Osteoblast (primary cell): ENCODE measurements at places on chromosomes 3 and 15.

- DNase-seq = no peak
Observed at GRCh38 chr3:99842826-99843589, 25.3 kb downstream of the CMSS1 start.

- no peak for DNase-seq
Observed at GRCh38 chr3:166444336-166444735, 607.1 kb upstream of the BCHE start.

GRCh38 chr15:78422571-78423340 lies 15.3 kb upstream of the IREB2 start:
- DNase-seq = no peak

DNA sequence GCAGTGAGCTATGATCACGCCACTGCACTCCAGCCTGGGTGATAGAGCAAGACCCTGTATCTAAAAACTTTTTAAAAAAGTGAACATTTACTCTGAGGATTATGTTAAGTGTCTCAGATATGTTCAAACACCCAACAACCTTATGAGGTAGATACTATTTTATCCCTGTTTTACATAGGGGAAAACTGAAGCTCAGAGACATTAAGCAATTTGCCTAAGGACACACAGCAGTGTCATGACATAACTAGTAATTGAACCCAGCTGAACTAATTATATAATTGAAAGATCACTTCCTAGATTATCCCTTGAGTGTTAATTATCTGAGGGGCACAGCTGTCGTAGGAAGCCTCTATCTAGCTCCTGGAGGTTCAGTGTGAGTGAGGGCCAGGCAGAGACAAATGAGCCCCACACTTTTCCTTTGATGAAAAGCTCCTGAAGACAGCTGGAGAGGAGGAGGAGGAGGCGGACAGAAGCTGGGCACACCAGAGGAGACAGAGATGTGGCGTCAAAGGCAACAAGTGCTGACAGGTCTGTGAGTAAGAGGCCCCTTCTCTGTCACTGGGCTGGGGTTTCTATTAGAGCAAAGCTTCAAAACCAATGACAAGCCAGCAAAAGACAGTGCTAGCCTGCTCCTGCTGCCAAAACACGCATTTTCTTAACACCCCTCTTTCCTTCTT lies 20.5 kb downstream of the TRH start:
- no peak for DNase-seq

- peak; percentile 43 for DNase-seq
Observed at GRCh38 chr3:195103623-195104022, 167.3 kb downstream of the XXYLT1 start.

GRCh38 chr3:131353986-131354385 lies 27.6 kb upstream of the NUDT16 start:
- no peak for DNase-seq

GRCh38 chr3:137946356-137946973 lies 63.5 kb upstream of the CLDN18 start:
- no peak for DNase-seq

- no peak for DNase-seq
Observed at GRCh38 chr3:119368298-119368697, 74.1 kb downstream of the ARHGAP31 start.

GRCh38 chr3:10738688-10739372 lies 77.2 kb upstream of the SLC6A11 start:
- peak; percentile 93 for DNase-seq

DNA sequence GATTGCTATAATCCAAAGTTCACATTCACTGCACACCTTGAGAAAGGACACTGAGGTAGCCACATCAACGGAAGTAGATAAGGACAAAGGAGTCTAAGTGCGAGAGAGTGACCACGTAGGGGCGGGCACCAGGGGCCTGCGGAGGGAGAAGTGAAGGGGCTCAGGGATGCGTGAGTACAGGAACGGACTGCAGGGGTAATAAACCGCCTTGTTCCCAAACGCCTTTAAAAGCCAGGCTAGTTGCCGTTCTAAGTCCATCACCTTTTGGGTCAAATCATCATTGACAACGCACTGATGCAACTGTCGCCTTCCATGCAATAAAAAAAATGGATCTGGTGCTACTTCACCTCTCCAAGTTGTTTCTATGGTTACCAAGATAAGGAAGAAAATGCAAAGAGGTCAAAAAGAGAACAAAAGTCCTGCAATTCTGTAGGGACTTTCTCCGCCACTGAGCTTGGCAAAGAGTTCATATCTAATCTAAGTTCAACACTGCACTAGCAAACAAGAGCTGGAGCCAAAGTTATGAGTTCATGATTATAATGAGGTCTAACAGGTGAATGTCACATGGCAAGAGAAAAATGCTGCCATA lies 32.6 kb upstream of the ATP11B start:
- DNase-seq = peak; percentile 26

- peak; percentile 22 for DNase-seq
Observed at GRCh38 chr3:151133917-151134450, 48.5 kb downstream of the MED12L start.

DNA sequence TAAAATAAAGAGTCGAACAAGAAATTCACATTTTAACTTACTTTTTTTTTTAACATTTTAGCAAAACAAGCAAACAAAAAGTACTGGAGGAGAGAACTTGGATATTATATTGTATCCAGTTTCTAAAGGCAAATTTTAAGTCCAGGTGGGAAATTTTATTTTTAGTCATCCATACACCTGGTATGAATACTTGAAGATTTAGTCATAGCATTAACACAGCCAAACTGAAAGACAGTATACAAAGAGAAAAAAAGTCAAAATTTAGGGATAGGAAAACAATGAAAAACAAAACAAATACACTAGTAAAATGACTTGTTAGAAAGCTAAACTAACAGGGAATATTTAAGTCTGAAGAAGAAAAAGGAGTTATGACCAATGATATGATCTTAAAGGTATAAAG lies 69.1 kb downstream of the PROS1 start:
- DNase-seq = no peak

DNA sequence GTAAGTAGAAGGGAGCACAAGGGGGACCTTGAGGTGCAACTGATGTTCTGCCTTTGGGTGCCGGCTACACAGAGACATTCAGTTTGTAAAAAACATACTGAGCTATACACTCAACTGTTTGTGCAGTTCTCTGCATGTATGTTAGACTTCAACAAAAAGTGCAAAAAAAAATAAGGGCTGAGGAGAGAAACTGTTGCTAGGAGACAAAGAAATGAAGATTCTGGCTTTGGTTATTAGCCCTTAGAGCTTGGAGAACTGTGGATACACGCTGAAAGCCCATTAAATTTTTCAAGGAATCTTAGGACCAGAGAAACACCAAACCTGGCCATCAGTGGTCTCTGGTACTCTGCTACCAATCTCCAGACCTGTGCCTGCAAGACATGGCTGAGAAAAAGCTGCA lies 207.6 kb upstream of the NSMCE3 start:
- no peak for DNase-seq

GRCh38 chr15:67013696-67014095 lies 51.7 kb upstream of the SMAD3 start:
- peak; percentile 87 for DNase-seq

DNA sequence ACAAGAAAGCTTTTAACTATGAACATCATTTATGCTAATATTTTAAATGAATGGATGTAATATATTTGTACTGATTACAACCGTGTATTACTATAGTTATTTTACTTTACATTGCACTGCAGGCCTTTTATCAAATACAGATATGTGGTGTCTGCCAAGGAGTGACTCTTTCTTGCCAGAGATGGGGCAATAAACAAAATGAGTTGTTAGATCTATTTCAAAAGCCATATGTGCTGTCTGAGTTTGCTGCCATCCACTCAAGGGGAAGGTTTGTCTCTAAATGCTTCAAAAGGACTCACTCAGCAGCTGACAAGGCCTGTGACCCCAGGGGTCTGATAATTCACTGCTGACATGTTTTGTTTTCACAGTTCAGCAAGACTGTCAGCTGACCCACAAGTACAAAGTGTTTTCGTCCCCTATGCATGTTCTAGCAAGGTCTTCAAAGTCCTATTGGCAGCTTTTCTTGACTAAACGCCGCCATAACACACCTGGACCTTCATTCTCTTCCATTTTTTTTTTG lies 41.3 kb upstream of the ZBED2 start:
- DNase-seq = no peak

DNA sequence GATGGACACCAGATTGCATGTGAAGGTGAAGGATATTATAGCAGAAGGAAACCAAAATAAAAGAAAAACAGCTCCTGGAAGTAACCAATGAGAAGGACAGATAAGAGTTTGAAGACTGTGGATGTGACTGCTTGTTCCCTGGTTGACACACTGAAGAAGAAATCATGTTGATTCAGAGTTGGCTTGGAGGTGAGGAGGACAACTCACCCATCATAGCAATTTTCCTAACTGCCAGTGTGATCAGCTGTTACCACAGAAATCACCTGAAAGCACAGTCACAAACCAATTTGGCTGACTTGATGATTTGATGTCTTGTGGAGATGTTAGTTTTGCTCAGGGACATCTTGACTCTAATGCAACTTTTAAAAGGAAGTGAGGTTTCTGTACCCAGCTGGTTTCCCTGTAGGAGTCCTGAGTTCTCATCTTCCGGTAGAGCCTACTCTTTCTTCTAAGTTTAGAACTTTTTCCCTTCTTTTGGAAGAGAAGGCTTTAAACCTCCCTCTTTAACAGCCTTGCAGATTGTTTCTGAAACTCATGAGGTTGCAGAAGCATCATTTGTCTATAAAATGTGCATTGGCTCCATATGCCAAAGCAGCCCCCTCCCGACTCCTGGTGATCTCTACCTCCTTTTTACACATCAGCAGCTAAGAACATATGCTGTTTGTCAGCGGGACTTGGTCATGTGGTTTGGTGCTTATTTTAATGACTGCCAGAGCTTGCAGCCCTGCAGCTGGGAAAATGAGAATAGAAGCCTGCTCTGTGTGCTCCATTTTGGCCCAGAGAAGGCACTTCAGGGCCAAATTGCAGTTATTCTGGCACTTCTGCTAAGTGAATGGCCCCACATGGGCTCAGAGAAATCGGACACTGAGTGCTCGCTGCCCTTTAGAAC lies 10.3 kb downstream of the ATG7 start:
- DNase-seq = peak; percentile 9

GRCh38 chr3:37068031-37068430 lies 74.7 kb downstream of the MLH1 start:
- DNase-seq = no peak

GRCh38 chr15:78100886-78101285 lies 8.5 kb downstream of the SH2D7 start:
- no peak for DNase-seq

DNA sequence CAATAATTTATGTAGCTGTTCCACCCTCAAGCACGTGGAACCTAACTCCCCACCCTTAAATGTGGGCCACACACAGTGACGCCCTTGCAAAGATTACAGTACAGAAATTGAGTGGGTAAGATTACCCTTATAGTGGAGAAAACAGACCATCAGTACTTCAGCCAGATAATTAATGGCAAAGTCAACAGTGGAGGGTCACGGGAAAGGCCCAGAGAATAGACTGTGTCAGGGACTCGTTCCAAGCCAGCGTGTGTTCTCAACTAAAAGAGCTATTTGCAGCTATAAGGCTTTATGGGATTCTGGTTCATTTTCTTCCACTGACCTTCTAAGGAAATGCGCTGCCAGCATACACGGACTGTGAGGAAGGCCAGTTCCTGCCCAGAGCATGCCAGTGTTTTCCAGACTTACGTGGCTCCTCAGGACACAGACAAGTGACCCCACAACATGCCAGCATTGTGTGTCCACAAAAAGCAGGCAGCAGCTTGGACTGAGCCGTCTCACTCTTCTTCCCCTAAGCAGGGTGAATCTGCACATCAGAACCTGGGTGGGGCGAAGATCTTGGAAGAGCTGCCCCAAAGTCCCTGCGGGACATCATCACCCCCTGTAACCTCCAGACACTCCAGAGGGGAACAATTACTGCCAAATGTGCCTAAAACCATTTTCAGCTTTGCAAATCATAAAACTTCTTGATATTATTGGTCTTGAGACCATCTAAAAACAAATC lies 428.5 kb downstream of the OCA2 start:
- no peak for DNase-seq

DNA sequence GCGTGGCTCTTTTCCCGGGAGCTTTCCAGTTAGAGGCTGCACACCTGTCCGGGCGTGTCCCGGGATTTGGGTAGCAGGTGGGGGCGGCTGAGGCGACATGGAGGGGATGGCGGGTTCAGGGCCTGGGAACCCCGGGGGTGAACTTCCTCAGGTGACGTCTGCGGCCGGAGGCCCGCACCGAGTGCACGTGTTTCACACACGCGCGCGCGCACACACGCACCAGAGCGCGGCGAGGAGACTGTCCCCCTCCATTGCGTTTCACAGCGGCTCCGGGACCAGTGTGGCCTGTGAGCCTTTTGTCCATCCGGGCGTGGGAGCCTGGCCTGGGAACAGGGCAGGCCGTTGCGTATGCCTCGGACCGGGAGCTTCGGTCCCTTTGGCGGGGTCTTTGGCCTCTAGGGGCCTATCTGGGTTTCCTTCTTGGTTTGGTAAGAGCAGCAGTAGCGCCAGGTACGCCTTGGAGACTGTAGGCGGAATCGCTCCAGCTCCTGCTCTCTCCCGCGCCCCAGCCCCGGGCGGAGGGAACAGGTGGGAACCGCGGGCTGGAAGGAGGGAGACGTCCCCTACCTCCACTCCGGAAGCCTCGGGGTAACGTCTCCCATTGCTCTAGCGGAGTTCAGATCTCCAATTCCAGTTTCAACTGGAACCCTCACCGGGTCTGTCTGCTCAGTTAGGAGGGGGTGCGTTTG lies 220.0 kb downstream of the MEIS2 start:
- DNase-seq = no peak

DNA sequence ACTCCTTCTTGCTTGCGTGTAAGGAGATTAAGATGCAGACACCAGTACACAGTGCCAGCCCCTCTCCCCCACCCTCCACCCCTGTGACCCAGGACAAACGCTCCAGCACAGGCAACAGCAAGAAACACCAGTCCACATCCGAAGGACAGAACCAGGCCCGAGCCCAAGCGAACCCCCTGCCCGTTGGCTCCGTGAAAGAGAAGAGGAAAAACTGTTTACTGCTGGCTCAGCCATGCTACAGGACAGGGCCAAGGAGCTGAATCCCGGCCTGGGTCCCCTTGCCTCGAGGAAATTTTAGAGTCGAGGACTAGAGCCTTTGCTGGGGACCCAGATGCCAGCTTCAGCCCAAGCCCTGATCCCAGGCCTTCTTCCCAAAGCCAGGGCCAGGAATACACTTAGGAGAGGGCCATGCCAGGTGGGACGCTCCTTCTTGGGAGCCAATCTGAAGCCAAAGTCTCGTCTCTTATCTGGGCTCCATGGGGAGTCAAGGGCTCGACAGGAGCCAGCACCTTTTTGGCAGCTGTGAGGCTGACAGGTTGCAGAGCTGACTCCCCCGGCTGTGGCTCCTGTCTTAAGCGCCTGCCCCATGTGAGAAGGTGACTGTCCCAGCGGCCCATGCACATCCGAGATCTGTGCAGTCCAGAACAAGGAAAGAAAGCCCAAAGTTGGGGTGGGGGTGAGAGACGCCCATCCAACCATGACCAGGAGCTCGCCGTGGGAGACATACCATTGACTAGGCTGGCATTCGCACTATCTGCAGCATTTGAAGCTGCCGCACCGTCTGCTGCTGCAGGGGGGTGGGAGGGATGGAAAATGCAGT lies 63.8 kb upstream of the SEC13 start:
- DNase-seq = peak; percentile 34

- DNase-seq = peak; percentile 98
Observed at GRCh38 chr15:40439960-40440742, 602 bp upstream of the BAHD1 start.
